Cardiac muscle cell (in vitro differentiated cells and primary cell): ENCODE measurements at places on chromosomes 4 and X. TPM values are rescaled to one million over a fixed set of nuclear protein-coding genes. Genes with fewer than 3 reads are reported as not detected.
A peak's percentile ranks its signal among the peaks of the same experiment; 100 is the strongest.

- no peaks in the 10 kb centered on the region for H3K27me3 ChIP-seq
- H3K27ac ChIP-seq: no peak overlapping the region
- no peak for DNase-seq
- H3K36me3 ChIP-seq: no peaks in the 10 kb centered on the region
- H3K4me1 ChIP-seq: no peaks in the 10 kb centered on the region
- H3K4me3 ChIP-seq: no peak overlapping the region
Observed at GRCh38 chr4:21742326-21742725, 206.2 kb downstream of the KCNIP4 start.

DNA sequence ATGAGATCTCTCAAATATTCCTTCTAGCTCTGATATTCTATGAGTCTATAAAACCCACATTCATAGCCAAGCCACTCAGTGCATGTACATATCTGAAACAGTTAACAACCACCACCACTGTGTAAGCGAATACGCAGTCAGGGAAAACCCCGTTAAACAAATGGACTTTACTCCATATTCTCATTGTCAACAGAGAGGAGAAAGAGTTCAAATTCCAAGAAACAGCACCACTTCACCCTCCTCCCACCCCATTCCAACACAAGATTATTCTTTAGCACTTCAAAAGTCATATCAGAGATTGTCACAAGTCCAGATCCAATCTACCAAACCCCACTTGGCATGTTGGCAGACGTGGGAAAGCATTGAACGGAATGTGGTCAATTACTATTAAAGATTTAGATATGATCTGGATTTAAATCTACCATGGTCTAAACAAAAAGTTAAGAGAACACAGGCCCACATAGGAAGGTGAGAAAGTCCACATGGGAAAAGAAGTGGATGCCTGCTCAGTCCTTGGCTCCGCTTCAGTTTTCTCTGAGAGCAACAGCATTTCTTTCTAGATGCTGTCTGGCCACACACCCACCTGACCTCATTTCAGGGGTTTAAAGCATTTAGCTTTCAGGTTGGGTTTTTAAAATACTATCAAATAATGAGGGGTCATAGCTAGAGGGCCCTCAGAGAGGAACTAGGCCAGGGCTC, 39.8 kb upstream of the KLHL13 start:
- peak overlapping the region; percentile 56 for H3K27ac ChIP-seq
- H3K4me3 ChIP-seq: no peak overlapping the region
- H3K27me3 ChIP-seq: no peaks in the 10 kb centered on the region
- peaks cover 10% of the 10 kb centered on the region for H3K4me1 ChIP-seq
- DNase-seq: no peak

Gene NEUROG2
- 0.24 TPM in 1 of 2 replicates, not detected in the other for total RNA-seq

Gene LEF1
- 67.2 and 70.3 TPM in 2 replicates for total RNA-seq

- no peaks in the 10 kb centered on the region for H3K36me3 ChIP-seq
- no peak for DNase-seq
- H3K4me1 ChIP-seq: no peaks in the 10 kb centered on the region
- H3K4me3 ChIP-seq: no peak overlapping the region
- H3K27me3 ChIP-seq: no peaks in the 10 kb centered on the region
Observed at GRCh38 chr4:143291314-143291713, 45.4 kb upstream of the GAB1 start.

Gene CCDC160
- total RNA-seq: 7.5 and 10.2 TPM in 2 replicates

GRCh38 chrX:122866532-122866931, 317.5 kb upstream of the GRIA3 start:
- H3K4me3 ChIP-seq: no peak overlapping the region
- H3K36me3 ChIP-seq: no peaks in the 10 kb centered on the region
- H3K27ac ChIP-seq: no peak overlapping the region
- DNase-seq: peak; percentile 44
- no peaks in the 10 kb centered on the region for H3K27me3 ChIP-seq
- no peaks in the 10 kb centered on the region for H3K4me1 ChIP-seq
